ENCODE measurements at places on chromosomes 12 and 14.
A peak's percentile ranks its signal among the peaks of the same experiment; 100 is the strongest.

DNA sequence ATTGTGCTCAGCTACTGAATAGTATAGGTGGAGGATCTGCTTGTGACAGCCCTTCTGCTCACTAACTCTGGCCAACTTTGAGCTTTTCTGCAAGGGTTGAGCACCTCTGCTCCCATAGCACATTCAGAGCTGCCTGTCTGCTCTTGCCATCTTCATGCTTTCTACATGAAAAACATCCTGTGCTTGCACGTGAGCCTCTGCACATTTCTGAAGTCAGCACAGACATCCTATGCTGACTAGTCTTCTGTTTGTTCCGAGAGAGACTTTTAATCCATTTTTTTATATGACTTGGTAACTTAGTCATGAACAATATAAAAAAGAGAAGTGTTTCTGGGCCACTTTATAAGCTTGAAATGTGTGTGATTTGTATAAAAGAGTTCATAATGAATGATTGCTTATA, 969.3 kb downstream of the TMTC2 start:
- DNase-seq, result no peak

DNA sequence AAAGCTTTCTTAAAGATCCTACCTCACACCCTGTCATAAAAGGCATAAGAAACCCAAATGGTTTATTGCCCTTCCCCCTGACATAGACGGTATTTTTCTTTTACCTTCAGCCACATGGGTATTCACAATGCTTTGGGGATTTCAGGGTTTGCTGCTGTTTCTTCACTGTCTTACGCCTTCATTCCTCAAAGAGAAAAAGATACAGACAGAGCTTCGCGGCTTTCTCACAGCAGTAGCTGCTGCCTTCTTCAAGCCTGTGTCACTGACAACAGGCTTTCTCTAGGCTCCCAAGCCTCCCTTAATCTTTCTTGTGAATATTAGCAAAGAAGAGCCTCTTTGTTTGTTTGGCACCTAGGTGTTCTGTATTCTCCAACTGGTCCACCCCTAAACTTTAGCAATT, 197.4 kb upstream of the ARID2 start:
- DNase-seq, result no peak

DNA sequence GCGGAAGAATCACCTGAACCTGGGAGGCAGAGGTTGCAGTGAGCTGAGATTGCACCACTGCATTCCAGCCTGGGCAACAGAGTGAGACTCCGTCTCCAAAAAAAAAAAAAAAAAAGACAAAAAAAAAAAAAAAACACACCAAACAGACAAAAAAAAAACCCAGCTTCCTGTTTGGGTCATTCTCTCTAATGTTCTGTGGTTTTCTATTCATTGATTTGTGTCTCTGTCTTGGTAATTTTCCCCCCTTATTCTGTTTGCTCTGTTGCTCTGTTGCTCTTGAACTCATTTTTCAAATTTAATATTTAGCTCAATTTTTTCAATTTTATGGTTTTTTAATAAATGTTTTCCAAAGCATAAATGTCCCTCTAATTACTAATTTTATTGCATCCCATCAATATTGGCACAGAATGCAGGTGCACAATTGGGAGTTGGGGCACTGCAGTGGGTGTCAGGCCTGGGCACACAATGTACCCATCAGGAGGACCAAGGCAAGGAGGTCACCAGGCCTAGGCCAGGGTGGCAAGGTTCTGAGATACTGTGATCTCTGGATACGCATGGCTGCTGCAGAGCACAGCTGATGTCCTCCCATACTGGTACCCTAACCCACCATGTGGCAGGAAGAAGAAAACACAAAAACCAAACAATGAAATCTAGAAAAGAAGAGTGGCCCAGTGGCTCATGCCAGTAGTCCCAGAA, 8.0 kb upstream of the GNPTAB start:
- no peak for DNase-seq

- no peak for DNase-seq
Observed at GRCh38 chr12:80059875-80060274, 39.5 kb upstream of the OTOGL start.

- DNase-seq, result no peak
Observed at GRCh38 chr12:1663440-1664132, 27.3 kb upstream of the ADIPOR2 start.

- DNase-seq, result no peak
Observed at GRCh38 chr12:19311165-19311564, 128.1 kb upstream of the AEBP2 start.

DNA sequence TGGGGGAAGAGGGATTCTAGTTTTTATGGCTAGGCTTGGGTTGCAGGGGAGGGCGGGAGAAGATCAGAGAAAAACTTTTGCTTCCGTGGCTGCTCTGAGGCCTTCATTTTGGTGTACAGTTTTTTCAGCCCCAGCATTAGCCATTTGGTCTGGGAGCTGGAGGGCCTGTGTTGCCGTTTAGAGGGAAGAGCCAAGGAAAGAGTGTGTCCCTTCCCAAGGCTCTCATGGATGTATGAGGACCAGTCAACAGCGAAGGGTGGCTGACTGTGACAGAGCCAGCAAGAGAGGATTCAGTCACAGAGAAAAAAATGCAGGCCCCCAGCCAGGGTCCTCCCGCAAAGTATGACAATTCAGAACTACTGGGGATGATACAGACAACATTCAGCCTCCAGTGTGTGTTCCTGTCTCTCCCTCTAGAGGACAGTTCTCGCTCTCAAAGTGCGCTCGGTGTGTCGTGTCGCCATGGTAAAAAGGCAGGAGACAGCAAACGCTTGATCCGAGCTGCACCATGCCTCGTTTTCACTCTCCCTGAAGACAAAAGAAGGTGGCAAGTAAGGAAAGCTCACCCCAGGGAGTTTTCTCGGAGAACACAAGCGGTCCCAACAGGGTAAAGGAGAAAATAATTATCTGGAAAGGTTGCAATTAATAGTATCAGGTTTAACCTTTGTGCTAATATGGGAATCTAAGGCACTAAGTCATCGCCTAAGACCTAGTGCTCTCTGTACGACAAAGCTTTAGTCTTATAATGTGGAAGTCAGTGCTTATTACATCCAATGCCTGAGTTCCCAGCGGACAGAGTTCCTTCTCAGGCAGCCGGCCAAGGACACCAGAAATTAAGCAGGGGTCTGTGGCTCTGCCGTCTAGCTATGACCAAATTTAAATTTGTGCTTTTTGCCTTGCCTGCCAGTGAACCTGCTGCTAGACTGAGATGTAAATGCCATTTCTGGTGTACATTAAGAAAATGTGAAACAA, 157.3 kb upstream of the PLXNC1 start:
- DNase-seq, result peak; percentile 11

- peak; percentile 94 for DNase-seq
Observed at GRCh38 chr14:80930836-80931389, 10.6 kb downstream of the CEP128 start.

GRCh38 chr14:70525691-70526090, 9.1 kb downstream of the ADAM20 start:
- DNase-seq, result no peak

DNA sequence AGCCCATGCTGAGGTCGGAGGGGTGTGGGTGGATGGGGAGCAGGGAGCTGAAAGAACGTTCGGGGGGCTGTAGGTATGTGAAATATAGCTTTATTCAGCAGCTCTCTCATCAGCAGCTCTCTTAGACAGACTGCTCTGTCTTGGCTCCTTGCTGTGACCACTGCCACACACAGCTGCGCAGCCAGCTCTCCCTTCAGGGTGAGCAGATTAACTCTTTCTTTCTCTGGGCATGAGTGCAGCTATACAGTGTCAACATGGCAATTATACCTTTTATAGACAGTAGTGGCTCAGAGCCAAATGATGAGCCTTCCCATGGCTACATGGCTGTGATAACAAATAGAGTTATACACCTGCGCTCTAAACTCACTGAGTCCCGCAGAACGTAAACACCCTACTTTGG, 137.7 kb upstream of the NEDD1 start:
- DNase-seq, result no peak

DNA sequence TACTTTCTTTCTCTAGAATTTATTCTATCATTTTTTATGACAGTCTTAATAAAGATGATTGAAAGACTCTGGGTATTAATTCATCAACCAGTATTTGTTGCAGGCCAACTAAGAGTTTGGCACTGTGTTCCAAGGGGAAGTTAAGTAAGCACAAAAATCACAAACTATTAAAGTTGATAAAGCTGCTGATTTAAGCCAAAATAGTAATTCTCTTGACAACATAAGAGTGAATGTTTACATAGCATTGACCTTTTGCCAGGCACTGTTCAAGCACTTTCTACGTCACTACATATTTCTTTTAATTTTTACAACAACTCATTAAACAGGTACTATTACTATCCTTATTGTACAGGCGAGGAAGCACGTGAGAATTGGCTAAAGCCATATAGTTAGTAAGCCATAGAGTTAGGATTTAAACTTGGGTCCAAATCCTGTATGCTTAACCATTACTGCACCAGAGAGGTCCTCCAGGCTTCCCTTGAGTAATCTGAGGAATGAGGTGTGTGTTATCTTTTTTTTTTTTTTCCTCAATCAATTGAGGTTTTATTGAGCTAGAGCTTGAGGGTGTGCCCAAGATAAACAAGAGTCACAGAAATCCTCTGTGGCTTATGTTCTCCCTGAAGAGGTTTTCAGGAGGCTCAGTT, 1009.6 kb downstream of the DIO2 start:
- DNase-seq, result no peak

- no peak for DNase-seq
Observed at GRCh38 chr14:72573725-72574417, 320.0 kb downstream of the DPF3 start.

DNA sequence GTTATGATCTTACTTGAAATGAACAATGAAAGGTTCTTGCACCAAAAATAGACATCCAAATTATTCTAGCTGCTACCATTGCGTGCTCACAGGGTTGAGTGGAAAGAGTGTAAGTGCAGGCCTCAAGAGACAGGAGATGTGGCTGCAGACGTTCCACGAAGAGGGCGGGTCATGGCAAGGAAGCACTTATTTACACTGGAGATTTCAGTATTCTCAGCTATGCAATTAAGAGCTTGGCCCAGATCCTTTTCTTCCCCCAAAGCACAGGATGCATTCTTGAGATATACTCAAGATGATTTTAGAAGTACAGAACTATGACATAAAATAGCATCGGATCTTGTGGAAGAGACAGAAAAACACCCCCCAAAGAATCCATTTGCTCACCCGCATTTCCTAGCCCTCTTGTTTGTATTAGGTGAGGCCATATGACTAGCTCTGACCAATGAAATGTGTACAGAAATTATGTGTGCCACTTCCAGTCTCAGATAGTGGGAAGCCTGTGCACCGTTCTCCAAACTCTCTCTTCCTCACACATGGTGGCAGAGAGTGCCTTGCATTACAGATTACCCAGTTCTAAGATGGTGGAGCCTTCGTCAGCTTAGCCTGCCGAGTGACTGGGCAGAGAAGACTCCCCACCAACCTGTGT, 261.4 kb downstream of the TTC8 start:
- DNase-seq, result no peak

GRCh38 chr14:88255798-88256197, 67.3 kb downstream of the KCNK10 start:
- DNase-seq, result no peak

- peak; percentile 57 for DNase-seq
Observed at GRCh38 chr14:33986804-33987203, 35.9 kb upstream of the EGLN3 start.

- no peak for DNase-seq
Observed at GRCh38 chr14:59306775-59307174, 118.3 kb downstream of the DAAM1 start.

- no peak for DNase-seq
Observed at GRCh38 chr14:60925286-60925685, 55.6 kb downstream of the TRMT5 start.

DNA sequence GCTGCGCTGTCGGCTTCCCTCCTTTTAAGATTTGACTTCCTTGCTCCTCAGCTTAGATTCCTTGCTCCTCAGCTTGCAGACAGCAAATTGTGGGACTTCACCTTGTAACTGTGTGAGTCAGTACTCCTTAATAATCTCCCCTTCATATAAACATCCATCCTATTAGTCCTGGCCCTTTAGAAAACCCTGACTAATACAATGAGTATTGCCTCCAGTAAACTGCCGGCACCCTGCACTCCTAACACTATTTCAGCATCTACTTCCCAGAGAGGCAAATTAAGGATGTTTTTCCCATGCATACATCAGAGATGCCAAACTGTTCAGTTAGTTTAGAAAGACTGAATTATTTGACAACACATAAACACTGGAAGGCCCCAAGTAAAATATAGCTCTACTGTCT, 611.3 kb upstream of the TMEM132C start:
- peak; percentile 91 for DNase-seq

Measured in AG09309 (cell line).